B cell (primary cell): ENCODE measurements at places on chromosomes 6 and 20.

GRCh38 chr20:56722042-56722441, 92.9 kb downstream of the TFAP2C start:
- no peak for DNase-seq

- no peak for DNase-seq
Measured at GRCh38 chr20:50193199-50193835, 2.7 kb downstream of the CEBPB start.

DNA sequence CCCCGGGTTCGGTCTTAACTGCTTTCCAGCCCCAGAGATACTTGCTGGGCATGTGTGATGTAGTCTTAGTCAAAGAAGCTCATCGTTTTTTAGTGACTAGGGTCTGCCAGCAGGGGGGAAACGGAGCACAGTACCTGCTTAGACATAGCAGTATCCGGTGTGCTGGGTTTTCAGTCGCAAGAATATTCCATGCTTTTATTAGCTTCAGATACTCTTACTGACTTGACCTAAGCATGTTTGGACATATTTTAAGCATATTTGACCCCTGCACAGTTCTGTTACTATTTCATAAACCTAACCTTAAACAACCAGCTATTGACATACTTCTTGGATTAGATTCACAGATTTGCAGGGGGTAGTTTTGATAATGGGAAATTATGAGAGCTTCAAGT, 3.0 kb downstream of the E2F3 start:
- DNase-seq: peak; percentile 81

DNA sequence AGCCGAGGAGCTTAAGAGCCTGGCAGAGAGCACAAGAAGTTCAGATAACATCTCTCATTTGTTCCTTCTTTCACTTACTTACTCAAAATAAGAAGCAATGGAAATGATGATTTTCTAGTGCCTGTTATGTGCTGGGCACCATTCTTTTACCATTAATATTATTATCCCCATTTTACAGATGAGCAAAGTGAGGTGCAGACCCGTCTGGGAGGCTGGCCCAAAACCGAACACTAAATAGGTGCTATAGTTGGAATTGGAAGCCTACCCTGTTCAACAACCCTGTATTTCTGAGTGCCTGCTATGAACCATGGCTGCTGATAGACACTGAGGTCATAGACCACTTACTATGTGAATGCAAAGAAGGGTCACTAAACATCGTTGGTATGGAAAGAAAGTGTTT, 25.0 kb upstream of the MTRF1L start:
- DNase-seq: no peak

- peak; percentile 55 for DNase-seq
Measured at GRCh38 chr20:24955045-24955444, 6.0 kb downstream of the CST7 start.
